Fibroblast of the conjunctiva (primary cell): ENCODE measurements at places on chromosomes 16 and 17.

GRCh38 chr16:86512301-86512859 lies 2.1 kb downstream of the FOXF1 start:
- no peak for DNase-seq

- DNase-seq: no peak
These were observed 5.5 kb downstream of the WWP2 start for GRCh38 chr16:69767459-69768229.

DNA sequence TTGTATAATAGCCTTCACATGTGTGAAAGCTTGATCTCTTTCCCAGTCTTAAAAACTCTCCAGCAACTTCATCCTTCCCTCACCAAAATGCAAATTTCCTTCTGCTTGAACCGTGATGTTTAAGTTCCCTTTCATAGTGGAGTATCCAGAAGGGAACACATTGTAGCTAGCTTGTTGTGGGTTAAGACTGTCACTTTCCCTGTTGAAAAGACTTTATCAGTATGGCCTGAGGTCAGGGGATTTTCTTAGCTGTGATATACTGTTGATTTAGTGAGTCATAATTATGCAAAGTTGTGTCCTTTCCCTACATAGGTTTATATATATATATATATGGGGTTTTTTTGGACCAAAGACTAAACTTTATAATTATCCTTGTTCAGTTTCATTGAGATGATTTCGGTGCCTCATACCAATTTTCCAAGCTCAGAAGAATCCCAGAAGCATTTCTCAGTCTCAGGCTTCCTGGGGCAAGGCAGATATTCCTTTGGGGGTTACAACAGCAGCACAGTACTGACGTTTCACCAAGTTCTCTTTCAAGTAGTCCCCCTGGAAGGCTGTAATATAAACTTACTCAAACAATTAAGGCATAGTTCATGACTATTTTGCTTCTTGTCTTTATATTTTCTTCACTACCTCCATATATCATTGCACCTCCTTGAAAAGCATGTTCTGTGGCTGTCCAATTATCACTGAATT lies 35.7 kb downstream of the ESRP2 start:
- DNase-seq: no peak

GRCh38 chr17:41869426-41869825 lies 4.2 kb upstream of the KLHL11 start:
- DNase-seq: no peak

- DNase-seq: no peak
These were observed 60.1 kb upstream of the DYNLRB2 start for GRCh38 chr16:80480664-80481063.

- DNase-seq: no peak
These were observed 8.3 kb upstream of the HOXB2 start for GRCh38 chr17:48553190-48553547.

DNA sequence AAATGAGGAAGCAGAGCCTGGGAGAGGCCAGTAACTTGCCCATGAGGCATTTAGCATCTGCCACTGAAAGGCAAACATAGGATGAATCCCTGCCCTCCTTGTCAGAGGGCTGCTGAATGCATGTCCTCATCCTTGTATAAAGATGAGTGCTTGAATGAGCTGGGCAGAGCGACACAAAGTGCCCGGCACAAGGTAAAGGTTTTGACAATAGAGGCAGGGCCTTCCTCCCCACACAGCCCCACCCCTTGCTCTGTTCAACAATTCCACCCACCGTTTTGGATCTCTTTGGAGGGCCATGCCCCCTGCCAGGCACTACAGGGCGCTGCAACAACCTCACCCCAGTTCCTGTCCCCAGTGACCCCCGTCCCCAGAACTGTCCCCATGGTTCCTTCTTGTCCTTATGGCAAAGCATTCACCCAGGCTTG lies 1.4 kb upstream of the KRT19 start:
- DNase-seq: no peak

DNA sequence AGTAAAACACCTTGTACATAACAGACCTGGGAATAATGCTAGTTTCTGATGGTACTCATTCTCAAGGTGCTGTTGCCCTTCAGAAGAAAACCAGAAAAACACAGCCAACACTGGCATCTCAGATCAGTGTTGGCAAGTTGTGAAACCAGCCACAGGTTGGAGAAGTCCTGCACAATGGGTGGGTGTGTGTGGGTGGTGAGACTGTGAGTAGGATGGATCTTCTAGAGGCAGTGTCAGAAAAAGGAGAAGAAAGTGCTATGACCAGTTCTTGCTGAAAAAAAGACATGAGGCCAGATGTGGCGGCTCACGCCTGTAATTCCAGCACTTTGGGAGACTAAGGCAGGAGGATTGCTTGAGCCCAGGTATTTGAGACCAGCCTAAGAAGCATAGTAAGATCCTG lies 35.2 kb upstream of the SMIM36 start:
- no peak for DNase-seq

- DNase-seq: no peak
These were observed 4.5 kb upstream of the NECAB2 start for GRCh38 chr16:83963277-83964119.

DNA sequence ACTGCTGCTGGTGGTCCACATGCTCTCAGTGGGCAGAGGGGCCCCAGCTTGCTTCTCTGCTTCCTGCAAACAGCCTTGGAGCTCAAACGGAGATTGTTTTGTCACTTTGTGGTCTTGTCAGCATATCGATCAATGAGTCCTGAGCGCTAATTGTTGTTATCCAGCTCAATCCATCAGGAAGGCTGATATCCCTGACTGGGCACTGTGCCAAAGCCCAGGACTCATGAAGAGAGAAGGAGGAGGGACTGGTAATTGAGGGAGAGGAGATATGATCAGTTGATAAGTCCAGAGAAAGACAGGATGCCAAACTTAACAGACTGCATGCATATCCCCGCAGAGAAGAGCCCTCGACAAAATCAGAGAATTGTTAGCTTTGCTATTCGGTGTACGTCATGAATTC lies 58.6 kb upstream of the DNAH9 start:
- DNase-seq: no peak

DNA sequence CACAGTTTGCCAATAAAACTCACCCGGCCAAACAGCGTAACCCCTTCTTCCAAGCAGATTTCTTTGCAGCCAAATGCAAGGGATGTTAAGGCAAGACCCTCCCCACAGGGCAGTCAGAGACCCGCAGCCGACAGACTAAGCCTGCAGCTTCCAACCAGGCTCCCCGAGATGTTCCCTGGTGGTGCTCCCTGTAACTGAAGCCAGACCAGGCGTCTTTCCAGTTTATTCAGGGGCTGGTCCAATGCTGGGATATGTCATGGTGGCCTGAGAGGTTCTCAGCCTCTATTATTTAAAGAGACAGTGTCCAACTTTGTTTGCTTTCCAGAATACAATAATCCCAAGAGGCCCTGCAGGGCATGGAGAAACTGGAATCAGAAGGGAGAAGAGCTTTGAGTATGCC lies at the start of gene PMP22:
TSS of gene PMP22 (minus strand) at position 196 of the 400 bp plus-strand sequence. CDS start 4,599 bp downstream, outside the sequence.
- no peak for DNase-seq

DNA sequence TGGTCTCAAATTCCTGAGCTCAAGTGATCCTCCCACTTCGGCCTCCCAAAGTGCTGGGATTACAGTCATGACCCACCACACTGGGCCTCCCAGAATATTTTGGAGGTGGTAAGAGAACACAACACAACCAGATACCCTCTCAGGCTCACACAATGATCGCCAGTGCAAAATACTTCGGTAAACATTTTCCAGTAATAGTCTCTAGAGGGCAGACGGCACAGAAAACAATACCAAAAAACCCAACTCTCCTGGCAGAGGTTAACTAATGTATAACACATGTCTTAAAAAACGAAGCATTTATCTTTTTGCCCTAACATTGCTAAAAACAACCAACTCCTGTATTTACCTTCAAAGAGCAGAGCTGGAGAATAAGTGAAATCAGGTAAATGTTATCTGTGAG lies 10.5 kb downstream of the NUFIP2 start:
- DNase-seq: no peak

GRCh38 chr16:82533189-82533588 lies 93.6 kb upstream of the CDH13 start:
- no peak for DNase-seq

- no peak for DNase-seq
These were observed 22.3 kb upstream of the N4BP1 start for GRCh38 chr16:48632137-48632774.

GRCh38 chr17:44230140-44230539 lies 10.7 kb upstream of the UBTF start:
- DNase-seq: no peak

DNA sequence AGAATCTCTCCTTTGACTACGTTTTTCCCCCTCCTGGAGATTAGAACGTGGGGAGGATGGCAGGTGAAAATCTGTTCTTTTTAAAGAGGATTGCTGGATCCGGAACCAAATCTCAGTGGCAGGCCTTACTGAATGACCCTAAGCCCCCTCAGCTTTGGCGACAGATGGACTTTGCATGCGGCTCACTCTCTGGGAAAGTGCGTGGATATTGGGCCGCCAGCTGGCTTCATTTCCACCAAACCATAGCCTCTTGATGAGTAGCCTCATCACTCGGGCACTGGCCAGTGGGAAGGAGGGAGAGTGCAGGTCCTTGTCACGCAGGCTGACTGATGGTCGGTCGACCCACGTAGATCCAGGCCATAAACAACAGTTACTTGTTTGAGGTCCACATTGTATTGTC lies 31.3 kb upstream of the CCDC182 start:
- DNase-seq: no peak

GRCh38 chr17:37142294-37142896 lies 193.6 kb downstream of the AATF start:
- DNase-seq: no peak

- DNase-seq: no peak
These were observed 2.6 kb downstream of the CDK5RAP3 start for GRCh38 chr17:47973541-47973940.

DNA sequence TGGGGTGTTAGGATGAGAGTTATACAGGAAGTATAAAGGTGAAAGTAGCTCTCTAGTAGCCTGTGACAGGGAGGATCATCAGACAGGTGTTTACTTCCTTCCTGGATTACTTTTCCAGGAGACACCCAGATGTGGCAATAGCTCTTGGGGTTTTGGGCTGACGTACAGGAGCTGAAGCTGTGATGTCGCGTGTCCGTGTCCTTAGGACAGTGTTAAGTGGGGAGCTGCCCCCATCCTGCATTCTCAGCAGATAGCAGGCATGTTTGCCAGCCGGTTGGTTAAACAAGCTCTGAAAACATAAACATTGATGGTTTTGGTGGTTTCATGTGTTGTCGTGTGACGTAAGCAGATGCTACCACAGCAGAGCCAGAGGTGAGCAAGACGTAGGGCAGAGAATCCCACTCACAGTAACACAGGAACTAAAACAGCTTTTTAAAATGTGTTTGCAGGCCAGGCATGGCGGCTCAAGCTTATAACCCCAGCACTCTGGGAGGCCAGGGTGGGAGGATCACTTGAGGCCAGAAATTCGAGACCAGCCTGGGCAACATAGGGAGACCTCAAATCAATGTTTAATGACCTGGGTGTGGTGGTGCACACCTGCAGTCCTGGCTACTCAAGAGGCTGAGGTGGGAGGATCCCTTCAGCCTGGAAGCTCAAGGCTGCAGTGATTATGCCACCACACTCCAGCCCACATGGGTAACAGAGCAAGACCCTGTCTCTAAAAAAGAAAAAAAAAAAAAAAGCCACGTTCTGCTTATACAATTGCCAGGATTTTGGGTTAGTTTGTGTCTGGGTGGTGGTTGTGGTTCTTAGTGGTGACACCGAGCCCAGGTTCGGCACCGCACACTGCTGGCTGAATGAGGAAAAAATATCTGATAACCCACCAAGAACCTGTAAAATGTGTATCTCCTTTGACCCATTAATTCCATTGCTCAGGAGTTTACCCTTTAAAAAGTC lies 18.2 kb upstream of the IL17C start:
- DNase-seq: no peak

DNA sequence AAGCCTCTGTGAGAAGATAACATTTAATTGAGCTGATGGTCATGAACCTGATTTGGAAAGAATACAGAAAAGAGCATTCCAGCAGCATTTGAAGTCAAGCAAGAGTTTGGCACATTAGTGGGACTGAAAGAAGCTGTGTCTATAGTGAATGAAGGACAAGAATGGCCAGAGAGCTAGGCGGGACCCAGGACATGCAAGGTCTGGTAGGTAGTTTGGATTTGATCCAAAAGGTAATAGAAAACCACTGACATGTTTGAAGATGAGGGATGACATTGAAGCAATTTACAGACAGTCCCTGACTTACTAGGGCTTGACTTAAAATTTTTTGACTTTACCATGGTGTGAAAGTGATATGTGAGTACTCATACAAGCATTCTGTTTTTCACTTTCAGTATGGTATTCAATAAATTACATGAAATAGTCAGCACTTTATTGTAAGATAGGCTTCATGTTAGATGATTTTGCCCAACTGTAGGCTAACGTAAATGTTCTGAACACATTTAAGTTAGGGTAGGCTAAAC lies 7.6 kb downstream of the CYB5B start:
- DNase-seq: no peak

GRCh38 chr16:17017442-17017841 lies 453.3 kb downstream of the XYLT1 start:
- DNase-seq: no peak

DNA sequence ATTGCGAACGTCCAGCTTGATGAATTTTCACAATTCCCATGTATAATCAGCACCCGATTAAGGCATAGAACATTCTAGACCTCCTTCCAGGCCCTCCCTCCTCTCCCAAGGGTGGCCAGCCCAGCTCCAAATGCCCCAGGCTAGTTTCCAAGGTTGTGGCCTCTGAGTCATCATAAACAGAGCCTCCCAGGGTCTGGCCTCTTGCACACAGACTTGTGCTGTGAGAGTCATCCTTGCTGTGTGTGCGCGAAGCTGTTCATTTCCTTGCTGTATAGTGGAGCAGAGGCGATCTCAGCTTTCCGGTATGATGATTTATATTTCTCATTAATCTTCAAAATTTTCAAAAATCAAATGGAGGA lies 20.5 kb upstream of the JPH3 start:
- peak; percentile 97 for DNase-seq

- no peak for DNase-seq
These were observed 112.5 kb upstream of the SOX9 start for GRCh38 chr17:72008236-72008876.

GRCh38 chr16:66512272-66513110 lies 37.4 kb downstream of the TK2 start:
- DNase-seq: no peak

- no peak for DNase-seq
These were observed 25.6 kb downstream of the TEX14 start for GRCh38 chr17:58665946-58666857.

GRCh38 chr16:79639576-79640311 lies 39.2 kb upstream of the MAF start:
- no peak for DNase-seq

DNA sequence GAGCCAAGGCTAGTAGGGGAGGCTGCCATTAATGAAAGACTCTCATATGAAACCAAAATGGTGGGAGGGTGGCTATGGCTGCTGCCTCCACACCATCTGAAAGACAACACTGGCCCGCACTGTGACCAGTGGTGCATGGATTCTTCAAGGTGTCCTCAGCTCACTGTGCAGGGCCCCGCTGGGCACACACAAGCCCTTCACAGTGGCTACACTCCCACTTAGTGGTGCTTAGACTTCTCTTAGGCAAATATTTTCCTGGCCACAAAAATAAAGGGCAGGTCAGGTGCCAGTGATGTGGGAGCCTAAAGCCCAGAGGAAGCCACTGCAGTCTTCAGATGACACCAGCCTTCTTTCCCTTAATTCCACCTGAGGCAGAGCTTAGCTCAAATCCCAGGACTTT lies 38.1 kb upstream of the IRX3 start:
- no peak for DNase-seq
